ENCODE measurements at places on chromosomes 1 and 21.

- no peak for DNase-seq
These were observed 21.1 kb downstream of the TTC13 start for GRCh38 chr1:230957580-230957989.

DNA sequence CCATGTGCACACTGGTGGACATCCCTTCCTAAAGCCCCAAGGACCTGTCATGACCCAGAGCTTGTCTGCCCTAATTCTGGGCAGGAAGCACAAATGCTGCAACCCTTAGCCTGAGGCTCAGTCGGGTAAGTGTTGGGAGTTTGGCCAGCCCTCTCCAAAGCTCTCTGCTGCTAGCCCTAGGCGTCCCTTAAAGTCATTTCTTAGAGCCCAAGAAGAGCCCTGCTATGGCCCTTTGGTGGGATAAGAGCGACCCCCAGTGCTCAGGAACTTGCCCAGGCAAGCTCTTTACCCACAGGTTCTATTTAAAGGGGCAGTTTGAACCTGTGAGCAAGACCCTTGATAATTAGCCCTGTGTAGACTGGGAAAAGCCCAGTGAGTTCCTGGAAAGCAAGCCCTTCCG lies 356.8 kb downstream of the RRAGC start:
- no peak for DNase-seq

DNA sequence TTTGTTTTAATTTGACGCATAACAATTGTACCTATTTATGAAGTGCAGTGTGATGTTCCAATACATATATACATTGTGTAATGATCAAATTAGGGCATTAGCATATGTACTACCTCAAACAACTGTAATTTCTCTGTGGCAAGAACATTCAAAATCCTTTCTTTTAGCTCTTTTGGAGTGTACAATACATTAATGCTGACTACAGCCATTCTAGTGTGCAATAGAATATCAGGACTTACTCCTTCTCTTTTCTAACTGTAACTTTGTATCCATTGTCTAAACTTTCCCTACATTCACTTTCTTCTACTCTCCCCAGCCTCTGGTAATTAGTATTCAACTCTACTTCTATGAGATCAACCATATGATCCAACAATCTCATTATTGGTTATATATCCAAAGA lies 1177.4 kb downstream of the KCNT2 start:
- no peak for DNase-seq

DNA sequence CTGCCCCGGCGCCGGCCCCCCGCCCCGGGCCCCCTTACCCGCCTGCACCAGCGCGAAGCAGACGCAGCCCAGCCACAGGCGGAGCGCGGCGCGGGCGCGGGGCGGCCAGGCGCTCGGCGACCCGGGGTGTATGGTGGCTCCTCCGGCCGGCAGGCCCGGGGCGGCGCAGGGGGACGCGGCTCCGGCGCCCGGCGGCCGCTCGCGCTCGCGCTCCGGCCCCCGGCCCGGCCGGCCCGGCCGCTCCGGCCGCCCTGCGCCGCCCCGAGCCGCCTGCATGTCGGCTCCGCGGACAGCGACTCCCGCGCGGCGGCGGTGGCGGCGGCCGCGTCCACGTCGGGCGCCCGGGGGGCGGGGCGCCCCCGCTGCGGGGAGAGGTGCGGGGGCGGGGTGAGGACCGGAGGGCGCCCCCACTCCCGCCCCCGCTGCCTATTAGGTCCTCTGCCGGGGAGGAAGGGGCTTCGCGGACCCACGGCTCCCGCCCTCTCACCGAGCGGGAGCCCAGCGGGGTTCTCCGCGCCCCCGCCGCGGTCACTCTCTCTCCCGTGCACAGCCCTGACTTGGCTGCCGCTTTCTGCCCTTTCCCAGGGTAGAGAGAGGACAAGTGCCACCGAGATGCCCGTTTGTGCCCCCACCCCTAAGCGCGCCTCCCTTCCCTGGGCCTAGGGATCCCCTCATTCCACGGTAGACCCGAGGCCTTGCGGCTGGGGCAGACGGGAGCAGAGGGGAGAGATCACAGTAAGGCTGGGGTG lies at the start of gene FNDC5:
Gene FNDC5, minus strand, starts transcription at position 298 of the 749 bp plus-strand sequence.
- DNase-seq = peak; percentile 37

DNA sequence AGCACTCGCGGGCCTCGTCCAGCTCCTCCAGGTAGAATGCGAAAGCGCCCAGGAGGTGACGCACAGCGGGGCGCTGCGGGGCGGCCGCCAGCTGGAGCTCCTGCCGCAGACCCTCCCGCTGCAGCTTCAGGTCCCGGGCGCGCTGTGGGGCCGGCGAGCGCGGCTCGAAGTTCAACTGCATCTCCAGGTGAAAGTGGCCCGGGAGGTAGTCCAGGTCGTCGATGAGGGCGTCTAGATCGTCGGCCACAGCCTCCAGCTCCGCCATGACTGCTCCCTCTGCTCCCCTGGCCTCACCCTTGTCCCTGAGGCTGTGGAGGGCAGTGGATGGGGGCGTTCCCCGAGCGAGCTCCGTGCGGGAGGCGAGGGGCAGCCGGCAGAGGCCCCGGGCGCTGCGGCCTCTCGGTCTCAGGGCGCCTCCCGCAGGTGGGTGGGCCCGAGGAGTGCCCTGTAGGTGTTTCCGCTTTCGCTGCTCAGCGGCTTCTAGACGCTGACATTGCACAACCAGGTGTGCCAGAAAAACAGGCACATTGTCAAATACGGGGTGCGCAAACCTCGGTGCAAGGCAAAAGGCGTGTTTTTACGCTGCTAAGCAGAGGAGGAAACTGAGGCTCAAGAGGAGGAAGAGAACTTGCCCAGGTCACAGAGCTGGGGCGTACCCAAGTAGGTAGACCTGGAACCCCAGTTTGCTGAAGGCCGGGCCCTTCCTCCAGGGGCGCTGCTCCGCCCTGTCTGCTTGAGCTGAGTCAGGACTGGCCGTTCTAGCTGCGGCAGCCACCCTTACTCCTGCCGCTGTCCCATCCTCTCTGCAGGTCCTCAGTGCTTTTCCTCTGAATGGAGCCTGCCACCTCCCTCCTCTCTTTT lies at the start of gene TTC22:
Gene TTC22, minus strand, starts transcription at position 425 of the 861 bp plus-strand sequence. Its CDS starts 160 bp downstream, at position 265.
- DNase-seq = no peak

Measured in NCI-H1092 treated with DMSO at 0.1 percent for 48 hours (cell line).